ENCODE measurements at places on chromosomes 6 and 20.

GRCh38 chr6:14040042-14040441 is 77.5 kb upstream of the CD83 start:
- DNase-seq, result no peak

DNA sequence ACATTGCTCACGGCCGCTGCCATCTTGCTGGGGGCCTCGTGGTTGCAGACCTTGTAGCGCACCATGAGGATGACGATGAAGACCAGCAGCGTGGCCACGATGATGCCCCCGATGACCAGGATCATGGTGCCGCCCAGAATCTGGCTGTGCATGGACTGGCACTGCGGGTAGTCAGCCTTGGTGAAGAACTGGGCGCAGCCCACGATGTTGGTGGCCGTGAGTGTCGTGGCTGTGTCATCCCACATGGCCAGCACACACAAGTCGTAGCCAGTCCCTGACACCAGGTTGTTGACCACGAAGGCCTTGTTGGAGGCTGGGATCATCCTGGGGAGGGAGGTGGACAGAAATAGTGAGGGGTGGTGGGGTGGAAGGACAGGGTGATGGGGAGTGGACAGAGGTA is 194.6 kb downstream of the LRFN2 start:
- DNase-seq, result no peak

- DNase-seq, result no peak
These were observed 155.2 kb upstream of the ZFP64 start for GRCh38 chr20:52346797-52347196.

GRCh38 chr6:4169028-4169789 is 33.8 kb upstream of the ECI2 start:
- peak; percentile 21 for DNase-seq

GRCh38 chr6:168341280-168341900 is 21.8 kb upstream of the DACT2 start:
- DNase-seq, result no peak

- no peak for DNase-seq
These were observed 12.9 kb upstream of the BTN3A3 start for GRCh38 chr6:26427451-26427809.

GRCh38 chr6:161954699-161955276 is 680.9 kb upstream of the AGPAT4 start:
- no peak for DNase-seq

GRCh38 chr20:23399568-23400241 is 21.6 kb downstream of the NAPB start:
- no peak for DNase-seq

- DNase-seq, result no peak
These were observed 253.2 kb downstream of the BMP7 start for GRCh38 chr20:57013217-57013616.

GRCh38 chr6:157761331-157761921 is 61.6 kb upstream of the SNX9 start:
- no peak for DNase-seq

GRCh38 chr6:154363821-154364220 is 7.2 kb upstream of the IPCEF1 start:
- no peak for DNase-seq

DNA sequence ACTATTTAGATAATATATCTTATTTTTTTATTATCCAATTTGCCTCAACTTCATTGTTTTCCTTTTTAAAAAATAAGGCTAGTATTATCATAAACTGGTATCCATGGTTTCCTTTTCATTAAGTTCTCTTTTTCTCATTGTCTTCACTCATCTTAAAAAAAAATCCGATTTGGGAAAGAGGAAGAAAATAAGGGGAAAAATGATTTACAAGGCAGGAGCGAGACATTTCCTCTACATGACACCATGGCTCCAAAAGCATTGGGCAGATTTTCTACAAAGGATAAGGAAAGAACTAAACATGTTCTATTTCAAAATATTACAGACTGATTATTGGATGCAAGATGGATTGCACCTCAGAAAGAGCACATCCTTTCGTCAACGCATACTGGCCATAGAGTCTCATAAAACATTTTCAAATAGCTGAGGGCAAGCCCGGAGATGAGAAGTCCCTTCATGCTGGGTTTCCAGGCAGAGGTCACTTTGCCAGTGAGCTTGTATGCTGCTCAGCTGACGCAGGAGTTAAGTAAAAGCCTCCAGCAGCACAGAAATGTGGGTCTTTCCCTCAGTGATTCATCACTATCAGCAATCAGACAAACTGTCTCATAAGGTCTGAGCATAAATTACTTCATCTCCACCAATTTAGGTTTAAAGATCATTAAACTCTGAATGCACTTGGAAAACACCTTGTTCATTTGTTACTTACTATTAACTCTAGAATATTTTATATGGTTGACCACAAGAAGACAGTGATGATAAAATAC is 129.0 kb upstream of the TNFAIP3 start:
- DNase-seq, result peak; percentile 89

DNA sequence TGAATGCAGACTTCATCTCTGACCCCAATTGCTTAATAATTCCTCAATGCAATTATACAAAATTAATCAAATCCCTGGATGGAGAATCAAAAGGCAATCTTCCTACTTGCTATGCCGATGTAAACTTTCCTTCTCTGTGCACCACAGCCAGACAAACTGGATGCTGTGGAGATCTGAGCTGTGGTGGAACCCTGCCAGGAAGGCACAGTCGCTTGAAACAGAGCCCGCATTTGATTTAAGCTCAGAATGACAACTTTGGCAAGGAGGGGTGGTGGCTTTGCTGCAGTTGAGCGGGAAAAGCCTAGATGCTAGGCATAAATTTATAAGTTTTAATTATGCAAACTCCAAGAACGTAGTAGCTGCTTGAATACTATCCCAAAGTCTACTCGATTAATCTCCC is 190.8 kb downstream of the MTFR2 start:
- DNase-seq, result no peak

GRCh38 chr20:483815-484644 is 21.7 kb upstream of the TBC1D20 start:
- no peak for DNase-seq

GRCh38 chr6:43242908-43243663 is at the start of gene TTBK1:
Gene TTBK1 (plus strand): TSS chr6:43243481. CDS start chr6:43246661, 3,180 bp downstream.
- DNase-seq, result no peak

GRCh38 chr6:151637814-151638213 is 144.0 kb downstream of the CCDC170 start:
- no peak for DNase-seq

DNA sequence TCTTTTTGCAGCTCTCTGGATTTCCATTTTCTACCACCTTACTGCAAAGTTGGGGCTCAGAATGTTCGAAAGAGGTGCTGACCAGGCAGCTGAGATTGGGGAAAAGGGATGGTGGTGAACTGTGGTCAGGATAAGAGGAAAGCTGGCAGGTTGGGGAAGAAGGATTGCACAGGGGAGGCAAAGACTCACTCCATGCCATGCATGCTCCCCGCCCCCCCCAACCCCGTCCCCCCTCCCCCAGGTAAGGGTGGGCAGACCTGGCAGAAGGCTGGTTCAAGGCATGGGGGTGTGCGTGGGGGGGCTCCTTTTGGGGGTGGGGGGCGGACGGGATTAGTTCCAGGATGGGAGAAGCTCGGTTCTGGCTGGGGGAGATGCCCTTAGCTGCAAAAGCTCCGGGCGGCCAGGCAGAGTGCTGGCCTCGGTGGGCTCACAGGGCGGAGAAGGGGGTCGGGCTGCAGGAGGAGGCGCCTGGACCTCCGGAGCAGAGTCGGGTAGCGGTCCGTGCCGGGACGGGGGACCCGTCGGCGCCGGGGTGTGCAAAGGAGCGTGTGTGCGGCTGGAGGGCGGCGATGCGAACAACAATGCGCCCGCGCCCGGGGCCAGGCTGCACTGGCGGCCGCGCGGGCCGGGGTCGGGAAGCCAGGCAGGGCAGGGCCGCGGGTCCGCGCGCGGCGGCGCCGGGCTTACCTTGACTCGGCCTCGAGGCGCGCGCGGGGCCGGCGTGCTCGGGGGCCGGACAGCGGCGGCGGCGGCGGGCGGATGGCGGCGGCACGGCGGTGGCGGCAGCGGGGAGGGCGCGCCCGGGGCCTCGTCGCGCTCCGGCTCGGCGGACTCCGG is 880 bp downstream of the ADNP start:
- DNase-seq, result no peak

DNA sequence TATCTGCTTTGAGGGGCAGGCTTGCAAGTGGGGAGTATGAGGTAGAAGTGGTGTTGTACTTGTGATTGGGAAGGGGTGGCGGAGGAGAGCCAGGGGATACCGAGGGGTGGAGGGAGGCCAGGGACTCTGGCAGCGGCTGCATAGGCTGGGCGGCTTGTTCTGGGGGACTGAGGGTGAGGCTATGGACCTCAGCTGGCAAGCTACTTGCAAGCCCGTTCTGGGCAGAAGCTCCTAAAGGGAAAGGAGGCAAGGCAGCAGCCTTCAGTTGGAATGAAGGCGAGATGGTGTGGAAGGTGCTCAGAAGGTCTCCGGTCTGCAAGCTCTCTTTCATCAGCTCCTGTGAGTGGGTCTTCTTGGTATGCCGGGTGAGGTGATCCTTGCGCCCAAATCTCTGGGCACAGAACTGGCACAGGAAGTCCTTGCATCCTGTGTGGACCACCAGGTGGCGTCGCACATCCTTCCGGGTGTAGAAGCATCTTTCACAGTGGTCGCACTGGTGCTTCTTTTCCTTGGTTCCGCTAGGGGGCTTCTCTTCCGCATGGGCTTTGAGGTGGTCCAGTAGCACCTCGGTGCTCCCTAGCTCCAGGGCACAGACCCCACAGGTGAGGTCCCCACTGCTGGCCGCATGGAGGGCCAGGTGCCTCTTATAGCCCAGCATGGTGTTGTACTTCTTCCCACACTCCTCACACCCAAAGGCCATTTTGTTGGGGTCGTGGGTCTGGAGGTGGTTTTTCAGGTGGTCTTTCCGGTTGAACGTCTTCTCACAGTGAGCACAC is 66.0 kb downstream of the PLAGL1 start:
- DNase-seq, result peak; percentile 17

- DNase-seq, result no peak
These were observed 158.8 kb downstream of the FRK start for GRCh38 chr6:115901896-115902295.

DNA sequence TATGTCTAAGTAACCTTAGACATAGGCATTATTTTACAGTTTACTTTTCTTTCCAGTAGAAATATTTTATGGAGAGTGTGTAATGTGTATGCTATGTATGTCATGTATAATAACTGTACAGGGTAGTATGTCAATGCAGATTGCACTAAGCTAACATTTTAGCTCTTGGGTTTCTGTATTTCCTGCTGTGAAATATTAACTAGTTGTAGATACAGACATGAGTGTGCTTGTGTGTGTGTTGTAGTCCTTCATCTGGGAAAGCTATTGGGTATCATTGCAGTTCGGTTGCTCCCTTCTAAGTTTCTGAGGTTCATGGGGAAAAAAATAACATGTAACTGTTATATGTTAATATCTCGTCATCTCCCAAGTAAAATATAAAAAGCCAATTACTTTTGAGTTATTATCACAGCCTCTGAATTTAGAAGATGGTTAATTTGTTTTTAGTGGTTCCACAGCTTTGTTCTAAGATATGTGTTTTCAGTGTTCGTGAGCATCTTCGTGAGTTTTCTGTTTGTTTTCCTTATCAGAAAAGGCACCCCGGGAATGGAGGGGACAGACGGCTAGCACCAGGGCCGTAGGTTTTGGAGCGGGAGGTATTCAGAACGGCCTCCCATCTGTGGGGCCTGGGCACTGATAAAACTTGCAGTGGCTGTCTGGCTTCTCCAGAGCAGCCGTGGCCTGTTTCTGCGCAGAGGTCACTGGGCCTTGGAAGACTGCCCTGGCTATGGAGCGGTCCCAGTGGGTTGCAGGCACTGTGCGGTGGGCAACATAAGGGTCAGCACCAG is 215.0 kb downstream of the ARID1B start:
- no peak for DNase-seq

DNA sequence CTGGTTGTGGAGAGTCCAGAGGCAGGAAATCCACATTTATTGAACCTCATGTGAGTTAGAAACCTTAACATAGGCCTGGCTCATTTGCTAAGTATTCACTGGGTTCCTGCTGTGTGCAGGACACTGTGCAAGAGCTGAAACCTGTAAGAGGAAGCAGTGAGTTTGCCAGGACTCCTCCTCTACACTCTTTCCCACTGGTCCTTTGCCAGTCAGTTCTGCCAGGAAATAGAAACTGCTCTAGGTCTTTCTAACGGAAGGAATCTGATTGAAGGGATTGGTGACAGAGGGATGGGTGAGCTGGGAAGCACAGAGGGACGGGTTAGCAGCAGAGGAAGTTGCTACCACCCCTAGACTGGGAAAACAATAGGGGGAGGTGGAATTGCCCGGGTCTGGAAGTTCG is 234.2 kb upstream of the ECI2 start:
- no peak for DNase-seq

GRCh38 chr20:48722737-48723191 is 105.0 kb downstream of the PREX1 start:
- no peak for DNase-seq

DNA sequence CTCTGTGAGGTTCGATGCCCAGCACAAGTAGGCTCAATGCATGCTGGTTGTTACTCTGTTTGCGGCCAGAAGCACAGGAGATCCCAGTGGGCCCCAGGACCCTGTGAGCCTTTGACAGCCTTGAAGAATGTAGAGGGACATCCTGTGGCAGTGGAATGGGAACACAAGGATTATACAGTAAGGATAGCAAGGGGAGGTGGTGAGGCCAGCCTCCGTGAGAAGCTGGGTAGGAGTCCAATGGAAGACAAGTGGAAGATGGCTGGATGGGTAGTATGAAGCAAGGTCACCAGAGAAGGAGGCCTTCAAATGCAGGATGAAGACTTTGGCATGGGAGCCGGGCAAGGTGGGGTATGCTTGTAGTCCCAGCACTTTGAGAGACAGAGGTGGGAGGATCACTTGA is 622.9 kb upstream of the CDH4 start:
- DNase-seq, result no peak

DNA sequence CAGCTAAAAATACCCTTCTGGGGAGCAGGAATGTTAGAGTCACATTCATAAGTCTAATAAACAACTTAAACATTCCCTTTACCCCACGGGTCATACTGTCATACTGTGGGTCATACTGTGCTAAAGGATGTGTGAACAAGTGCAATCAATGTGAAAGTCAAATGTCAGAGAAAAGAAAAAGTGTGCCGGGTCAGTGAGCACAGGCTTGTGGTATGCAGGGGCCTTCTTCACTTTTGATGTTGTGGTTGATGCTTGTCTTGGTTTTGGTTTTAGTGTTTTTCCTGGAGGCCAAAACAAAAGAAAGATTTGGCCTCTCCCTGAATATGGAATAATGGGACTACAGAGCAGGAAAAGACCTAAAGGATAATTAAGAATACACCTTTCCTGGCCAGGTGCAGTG is 267.9 kb upstream of the PLN start:
- no peak for DNase-seq

- DNase-seq, result no peak
These were observed 52.5 kb downstream of the PTPRT start for GRCh38 chr20:43137160-43137559.
